ENCODE measurements at places on chromosomes 6 and 20.

DNA sequence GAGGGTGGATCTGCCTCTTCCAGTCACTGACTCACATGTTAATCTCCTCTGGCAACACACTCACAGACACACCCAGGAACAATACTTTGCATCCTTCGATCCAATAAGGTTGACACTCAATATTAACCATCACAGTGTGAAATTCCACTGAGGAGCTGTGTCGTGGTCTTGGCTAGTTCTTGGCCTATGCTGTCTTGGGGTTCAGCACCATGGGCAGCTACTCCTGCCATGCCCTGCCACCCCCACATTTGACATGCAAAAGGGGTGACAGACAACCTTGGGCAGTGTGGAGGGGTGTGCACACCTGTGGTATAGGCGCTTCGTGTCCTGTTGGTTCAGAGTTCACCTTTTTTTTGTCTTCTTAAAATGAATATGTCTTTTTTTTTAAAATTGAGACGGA lies 25.8 kb downstream of the ANKRD6 start:
- no peak for DNase-seq

GRCh38 chr6:29925321-29925720 lies 17.0 kb upstream of the HLA-A start:
- DNase-seq, result no peak

- DNase-seq, result no peak
Observed at GRCh38 chr6:12258191-12258590, 32.0 kb upstream of the EDN1 start.

GRCh38 chr6:143743301-143744166 lies 65.8 kb downstream of the PHACTR2 start:
- no peak for DNase-seq

DNA sequence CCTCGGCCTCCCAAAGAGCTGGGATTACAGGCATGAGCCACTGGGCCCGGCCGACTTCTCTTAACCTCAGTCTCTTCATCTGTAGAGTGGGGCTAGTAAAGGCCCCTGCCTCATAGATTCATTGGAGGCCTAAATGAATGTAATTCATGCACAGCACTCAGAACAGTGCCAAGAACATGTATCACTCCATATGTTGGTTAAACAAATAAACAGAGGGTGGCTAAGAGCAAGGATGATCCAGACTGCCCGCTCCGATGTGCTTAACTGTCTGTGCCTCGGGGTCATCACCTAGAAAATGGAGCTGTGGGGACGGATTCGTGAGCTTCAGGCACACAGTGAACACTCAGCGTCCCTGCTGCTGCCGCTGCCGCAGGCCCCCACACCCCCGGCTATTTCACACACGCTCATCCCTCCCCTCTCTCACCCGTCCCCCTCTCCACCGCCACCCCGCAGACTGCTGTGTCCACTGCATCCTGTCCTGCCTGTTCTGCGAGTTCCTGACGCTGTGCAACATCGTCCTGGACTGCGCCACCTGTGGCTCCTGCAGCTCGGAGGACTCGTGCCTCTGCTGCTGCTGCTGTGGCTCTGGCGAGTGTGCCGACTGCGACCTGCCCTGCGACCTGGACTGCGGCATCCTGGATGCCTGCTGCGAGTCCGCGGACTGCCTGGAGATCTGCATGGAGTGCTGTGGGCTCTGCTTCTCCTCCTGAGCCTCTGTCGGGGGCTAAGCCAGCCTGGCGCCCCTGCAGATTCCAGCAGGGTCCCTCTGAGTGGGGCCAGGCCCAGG lies 14.8 kb downstream of the MDFI start:
- DNase-seq, result no peak

DNA sequence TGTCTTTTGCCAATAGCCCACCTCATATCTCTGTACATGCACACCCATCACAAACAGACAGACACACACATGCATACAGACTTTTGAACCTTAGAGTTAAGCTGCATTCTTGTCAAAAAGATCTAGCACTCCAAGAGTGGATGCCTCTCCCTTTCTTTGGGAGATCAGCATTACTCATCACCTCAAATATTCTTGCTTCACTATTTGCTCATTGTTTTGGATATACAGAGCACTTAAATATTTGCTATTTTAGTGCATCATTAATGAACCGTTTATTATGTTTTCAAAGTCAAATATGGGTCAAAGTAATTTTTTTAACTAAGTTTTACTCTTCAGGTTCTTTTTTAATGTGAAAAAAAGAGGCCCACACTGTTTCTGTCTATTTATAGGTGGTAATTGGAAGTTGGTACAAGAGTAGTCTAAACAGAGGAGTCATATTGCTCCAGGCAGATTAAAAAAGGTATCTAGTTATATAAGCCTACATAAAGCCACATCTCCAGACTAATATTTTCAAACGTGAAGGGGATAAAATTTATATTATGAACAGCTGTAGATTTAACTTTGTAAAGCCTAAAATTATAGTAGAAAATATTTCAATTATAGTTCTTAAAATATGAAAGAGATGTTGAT lies 102.6 kb downstream of the FLRT3 start:
- no peak for DNase-seq

- no peak for DNase-seq
Observed at GRCh38 chr20:20744170-20744725, 31.8 kb upstream of the RALGAPA2 start.

- DNase-seq, result no peak
Observed at GRCh38 chr20:10090588-10091166, 55.9 kb downstream of the ANKEF1 start.

GRCh38 chr6:22357724-22358189 lies 60.9 kb upstream of the PRL start:
- DNase-seq, result no peak

- DNase-seq, result no peak
Observed at GRCh38 chr20:24407151-24407550, 62.3 kb upstream of the SYNDIG1 start.

GRCh38 chr6:112228480-112229332 lies 25.7 kb downstream of the LAMA4 start:
- DNase-seq, result no peak

DNA sequence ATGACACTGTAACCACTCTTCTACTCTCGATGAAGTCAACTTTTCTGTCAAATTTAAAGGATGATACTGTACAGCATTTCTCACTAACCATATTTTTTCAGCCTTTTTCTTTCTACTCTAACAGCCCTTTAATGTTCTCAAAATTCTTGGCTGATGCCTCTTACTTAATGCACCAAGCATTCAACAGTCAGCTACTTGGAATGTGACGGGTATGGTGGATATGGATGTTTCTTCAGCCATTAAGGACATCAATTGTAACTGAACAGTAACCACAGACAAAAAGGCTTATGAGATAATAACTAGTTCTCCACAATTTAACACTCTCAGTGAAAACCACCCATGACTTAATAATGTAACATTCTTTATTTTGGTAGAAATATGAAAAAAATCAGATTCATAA lies 467.2 kb upstream of the ZNF337 start:
- DNase-seq, result no peak

- no peak for DNase-seq
Observed at GRCh38 chr6:157162766-157163433, 160.4 kb downstream of the TMEM242 start.

GRCh38 chr20:51411870-51412269 lies 130.6 kb downstream of the NFATC2 start:
- DNase-seq, result no peak

DNA sequence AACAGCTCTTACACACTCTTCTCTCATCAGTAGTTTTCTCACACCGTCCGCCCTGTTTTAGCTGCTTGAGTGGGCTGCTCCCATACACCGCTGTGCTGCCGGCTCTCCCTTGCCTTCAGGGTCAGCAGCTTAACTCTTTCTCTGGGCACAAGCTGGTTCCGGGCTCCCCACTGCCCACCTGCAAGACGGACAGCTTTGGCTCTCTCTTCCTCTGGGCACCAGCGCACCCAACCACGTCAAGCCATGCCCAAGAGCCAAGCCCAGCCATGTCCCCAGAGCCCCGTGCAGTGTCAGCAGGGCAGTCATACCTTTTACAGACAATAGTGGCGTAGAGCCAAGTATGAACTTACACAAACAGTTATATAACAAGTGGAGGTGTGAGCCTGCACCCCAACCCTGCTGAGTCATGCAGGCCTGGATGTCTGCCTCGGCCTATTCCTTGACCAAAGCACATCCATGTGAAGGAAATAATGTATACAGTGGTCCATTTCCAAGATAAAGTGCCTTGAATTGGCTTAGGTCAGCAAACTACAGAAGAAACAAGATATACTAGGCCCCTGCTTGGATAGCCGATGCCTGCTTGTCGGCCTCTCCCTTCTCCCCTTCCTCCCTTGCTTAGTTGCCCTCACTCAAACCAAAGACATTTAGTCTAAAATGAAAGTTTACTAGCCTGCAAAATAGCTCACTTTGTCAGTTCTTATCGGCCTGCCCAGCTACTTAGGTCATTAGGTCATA lies 89.3 kb downstream of the JPH2 start:
- no peak for DNase-seq

DNA sequence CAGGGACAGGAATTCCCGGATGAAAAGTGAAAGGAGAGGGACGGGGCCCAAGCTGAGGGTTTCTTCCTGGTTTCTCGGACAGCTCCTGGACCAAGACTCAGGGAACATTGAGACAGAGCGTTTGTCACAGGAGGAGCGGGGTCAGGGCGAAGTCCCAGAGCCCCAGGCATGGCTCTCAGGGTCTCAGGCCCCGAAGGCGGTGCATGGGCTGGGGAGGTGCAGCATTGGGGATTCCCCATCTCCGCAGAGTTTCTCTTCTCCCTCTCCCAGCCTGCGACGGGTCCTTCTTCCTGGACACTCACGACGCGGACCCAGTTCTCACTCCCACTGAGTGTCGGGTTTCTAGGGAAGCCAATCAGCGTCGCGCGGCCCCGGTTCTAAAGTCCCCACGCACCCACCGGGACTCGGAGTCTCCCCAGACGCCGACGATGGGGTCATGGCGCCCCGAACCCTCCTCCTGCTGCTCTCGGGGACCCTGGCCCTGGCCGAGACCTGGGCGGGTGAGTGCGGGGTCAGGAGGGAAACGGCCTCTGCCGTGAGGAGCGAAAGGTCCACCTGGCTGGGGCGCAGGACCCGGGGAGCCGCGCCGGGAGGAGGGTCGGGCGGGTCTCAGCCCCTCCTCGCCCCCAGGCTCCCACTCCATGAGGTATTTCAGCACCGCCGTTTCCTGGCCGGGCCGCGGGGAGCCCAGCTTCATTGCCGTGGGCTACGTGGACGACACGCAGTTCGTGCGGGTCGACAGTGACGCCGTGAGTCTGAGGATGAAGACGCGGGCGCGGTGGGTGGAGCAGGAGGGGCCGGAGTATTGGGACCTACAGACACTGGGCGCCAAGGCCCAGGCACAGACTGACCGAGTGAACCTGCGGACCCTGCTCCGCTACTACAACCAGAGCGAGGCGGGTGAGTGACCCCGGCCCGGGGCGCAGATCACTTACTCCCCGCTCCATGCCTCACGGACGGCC lies 54.6 kb upstream of the POLR1H start:
- no peak for DNase-seq

- no peak for DNase-seq
Observed at GRCh38 chr6:125913864-125914351, 42.7 kb upstream of the HINT3 start.

GRCh38 chr6:68635706-68636513 lies 828 bp downstream of the ADGRB3 start:
- DNase-seq, result no peak

DNA sequence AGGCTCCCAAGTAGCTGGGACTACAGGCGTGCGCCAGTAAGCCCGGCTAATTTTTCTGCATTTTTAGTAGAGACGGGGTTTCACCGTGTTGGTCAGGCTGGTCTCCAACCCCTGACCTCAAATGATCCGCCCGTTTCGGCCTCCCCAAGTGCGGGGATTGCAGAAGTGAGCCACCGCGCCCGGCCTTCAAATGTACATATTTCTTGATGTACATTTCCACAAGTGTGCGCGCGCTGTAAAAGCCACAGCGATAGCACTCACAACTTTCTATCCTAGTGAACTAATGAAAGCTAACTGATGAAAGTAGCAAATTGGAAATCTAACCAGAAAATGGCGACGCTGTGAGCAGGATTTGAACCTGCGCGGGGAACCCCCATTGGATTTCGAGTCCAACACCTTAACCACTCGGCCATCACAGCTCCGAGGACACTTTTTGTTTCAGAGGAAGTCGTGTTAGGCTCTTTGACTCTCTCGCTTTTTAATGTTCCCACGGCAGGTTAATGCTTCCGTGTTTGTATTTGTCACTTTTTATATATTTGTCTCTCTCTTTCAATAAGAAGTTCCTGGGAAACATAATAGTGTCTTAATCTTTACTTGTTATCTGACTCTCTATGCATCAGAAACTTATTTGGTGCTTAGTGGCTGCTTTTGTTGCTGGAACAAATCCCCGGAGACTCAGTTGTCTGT lies 199.4 kb upstream of the ZNF184 start:
- no peak for DNase-seq

- DNase-seq, result no peak
Observed at GRCh38 chr6:9204171-9204570, 768.8 kb upstream of the SLC35B3 start.

DNA sequence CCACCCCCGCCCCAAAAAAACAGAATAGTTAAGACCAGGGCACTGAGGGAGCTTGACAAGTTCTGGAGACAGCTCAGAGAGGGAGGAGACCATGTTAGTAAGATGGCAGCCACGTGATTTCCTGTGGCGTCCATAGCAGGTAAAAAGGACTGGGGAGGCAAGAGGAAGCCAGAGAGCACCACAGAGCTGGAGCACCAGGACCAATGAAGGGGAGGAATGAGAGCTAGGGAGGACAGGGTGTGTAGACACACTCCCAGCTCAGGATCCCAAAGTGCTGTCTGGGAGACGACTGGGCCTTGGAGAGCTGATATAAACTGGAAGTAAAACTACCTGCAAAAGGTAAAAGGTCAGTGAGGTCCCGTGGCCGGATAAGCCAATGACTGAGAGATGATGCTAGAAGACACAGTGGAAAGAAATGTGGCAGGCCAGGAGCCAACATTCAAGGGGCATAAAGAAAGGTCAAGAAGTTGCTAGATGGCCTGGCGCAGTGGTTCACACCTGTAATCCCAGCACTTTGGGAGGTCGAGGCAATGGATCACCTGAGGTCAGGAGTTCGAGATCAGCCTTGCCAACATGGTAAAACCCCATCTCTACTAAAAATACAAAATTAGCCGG lies 39.0 kb downstream of the SLC23A2 start:
- DNase-seq, result no peak

DNA sequence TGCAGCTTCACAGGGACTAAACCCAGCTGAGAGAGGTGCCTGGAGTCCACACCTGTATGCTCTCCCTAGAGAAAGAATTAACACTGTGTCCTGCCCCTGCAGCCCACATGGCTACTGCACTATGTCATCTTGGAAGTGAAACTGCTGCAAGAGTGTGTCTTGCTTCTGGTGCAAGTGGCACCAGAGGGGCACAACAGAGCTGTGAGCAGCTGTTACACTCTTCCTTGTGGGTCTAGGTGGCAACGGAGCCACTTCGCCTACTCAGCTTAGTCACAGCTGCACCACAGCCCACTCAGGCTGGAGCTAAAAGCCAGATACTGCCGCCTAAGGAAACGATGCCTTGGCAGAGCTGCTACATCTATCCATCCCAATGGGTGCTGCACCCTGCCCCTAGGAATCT lies 391.4 kb downstream of the COL12A1 start:
- DNase-seq, result no peak

GRCh38 chr6:98469141-98469540 lies 365.2 kb upstream of the POU3F2 start:
- no peak for DNase-seq

- DNase-seq, result no peak
Observed at GRCh38 chr6:156906451-156906850, 129.3 kb downstream of the ARID1B start.
